ENCODE measurements at places on chromosomes 3 and 15. TPM values are rescaled to one million over a fixed set of nuclear protein-coding genes. Genes with fewer than 3 reads are reported as not detected.

C3orf22 gene
- not detected for total RNA-seq

DNA sequence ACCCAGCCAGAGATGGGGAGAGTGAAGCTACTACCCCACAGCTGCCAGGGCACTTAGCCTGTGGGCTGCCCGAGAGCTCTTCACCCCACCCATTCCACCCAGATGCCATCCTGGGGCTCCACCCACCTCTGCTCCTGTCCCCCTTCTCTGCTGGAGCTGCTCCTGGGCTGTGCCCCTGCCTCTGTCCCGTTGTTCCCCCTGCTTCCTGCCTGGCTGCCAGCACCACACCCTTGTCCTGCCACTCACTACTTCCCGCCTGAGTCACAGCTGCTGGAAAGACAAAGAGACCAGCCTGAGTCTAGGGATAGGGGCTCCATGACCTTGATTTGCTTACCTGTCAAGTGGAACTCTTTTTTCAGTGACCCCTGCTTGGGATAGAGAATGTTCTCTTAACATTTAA, 12.4 kb downstream of the GNAI2 start:
- no peak for DNase-seq

TM4SF1 gene
- 43.5 TPM for total RNA-seq

SCG3 gene
- not detected for total RNA-seq

ALDH1A2 gene
- total RNA-seq = 26.2 TPM

- no peak for DNase-seq
These were observed 34.6 kb upstream of the PPIB start for GRCh38 chr15:64197425-64197824.

DNA sequence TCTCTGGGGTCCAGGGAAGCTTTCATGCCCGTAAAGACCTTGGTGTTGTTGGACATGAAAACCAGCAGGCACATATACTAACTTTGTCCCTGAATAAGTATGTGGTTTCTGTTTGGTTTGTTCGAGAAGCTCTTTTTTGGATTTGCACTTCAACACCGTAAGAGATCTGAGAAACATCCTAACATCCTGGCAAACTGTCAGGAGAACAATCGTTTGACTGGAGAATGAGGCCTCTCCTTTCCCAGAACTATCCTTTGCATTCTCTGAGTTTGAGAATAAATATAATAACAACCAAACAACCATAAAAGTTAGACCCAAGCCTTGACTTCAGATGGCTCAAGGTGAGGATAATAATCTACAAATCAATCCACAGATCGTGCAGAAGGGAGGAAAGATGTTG, 230.4 kb upstream of the WNT5A start:
- no peak for DNase-seq

DNA sequence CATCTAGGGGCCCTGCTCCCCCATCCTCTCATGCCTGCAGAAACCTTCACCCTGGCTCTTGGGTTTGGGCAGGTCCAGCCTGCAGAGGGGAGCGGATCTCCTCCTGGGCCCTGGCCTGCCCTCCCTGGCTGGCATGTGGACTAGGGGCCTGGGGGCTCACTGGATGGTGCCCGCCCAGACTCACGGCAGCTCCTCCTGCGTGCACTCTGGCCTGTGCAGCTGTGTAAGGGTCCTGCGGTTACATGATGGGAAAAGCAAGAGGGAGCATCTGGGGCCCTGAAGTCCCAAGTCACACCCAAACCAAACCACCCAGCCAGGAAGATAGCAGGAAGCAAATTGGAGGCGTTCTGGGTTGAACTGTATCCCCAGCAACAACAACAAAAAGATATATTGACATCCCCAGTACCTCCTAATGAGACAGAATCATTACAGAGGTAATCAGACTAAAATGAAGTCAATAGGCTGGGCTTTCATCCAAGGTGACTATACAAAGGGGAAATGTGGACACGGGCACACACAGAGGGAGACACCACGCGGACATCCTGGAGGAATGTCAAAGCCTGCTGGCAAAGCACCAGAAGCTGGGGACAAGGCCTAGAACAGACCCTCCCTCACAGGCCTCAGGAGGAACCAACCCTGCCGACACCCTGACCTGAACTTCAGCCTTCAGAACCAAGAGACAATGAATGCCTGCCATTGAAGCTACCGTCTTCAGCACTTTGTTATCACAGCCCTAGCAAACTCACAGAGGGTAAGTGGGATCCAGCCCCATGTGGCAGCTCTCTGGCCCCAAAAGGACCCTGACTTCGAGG, 10.4 kb upstream of the CLK3 start:
- no peak for DNase-seq

- no peak for DNase-seq
These were observed 29.0 kb downstream of the CCDC33 start for GRCh38 chr15:74265046-74265639.

DNA sequence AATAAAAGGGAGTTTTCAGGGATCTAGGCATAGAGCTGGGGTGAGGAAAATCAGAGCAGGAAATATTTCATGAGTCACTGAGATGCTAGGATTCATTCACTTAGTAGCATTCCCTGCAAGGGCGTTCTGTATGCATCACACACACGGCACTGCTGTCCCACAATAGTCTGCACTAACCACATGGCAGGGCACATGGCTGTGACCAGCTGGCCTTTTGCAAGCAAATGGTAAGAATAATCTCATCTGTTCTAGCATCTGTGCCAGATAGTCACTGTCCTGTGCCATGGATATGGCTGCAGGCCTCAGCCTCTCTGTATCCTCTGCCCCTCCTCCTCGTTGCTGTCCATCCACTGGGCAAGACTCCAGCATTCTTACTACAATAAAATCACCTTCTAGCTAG, 37.8 kb downstream of the BOC start:
- DNase-seq = no peak

- DNase-seq = no peak
These were observed 291.3 kb downstream of the OXSM start for GRCh38 chr3:26081166-26081565.

DNA sequence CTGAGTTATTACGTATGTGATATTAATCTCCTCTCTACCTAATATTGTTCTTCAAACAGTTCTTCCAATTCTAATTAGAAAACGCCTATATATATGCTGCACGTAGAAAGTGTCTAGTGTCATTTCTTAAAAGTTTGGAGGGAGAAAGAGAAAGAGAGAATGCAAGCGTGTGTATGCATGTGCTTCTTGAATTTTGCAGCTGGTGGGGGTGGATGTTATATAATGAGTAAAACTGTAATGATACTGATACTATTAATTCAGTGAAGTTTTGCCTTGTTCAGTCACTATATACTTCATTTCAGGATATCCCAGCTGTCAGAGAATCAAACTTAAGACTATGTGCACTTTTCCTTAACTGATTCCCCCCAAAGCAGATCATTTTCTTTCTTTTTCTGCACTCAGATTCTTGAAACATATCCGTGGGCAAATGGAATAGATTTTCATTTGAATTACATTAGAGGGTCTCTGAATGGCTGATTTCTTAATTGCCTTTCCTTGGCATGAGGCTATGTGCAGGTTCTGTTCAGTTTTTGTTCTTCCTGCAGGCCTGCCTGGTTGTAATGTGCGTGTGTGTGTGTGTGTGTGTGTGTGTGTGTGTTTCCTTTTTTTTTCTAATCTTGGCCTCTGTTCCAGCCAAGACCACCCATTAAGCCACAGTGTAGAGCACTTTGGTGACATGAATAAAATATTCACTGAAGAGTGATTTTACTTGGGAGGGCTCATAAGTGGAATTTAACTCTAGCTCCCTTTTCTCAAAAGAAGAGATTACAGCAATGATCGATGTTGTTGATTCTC, 617.5 kb downstream of the RBMS3 start:
- DNase-seq = no peak

DNA sequence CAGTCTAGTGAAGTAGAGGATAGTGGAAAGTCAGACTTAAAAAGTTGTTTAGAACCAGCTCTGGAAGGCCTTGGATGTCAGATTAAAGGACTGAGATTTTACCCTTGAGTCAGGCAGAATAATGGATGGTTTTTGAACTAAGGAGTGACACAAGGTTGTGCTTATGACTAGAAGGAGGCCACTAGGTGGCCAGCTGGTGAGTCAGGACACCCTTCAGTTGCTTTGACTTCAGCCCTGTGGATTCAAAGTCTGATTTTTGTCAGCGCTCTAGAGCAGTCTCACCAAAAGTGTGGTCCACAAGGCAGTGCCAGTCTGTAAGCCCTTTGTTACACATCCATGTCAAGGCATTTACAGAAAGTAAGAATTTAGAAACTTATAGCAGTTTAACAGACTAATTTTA, 3.8 kb upstream of the GABPB1 start:
- no peak for DNase-seq

ECE2 gene
- not detected for total RNA-seq

DNA sequence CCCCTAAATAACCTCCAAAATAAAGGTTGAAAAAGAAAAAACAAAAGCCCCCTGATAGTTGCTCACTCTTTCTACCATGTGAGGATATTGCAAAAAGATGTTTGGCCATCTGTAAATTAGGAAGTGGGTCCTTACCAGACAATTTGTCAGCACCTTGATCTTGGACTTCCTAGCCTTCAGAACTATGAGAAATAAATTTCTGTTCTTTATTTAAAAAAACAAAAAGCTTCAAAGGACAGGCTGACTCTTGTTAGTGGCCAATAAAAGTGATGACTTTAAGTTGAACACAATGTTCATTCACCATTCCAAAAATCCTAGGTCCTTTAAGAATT, 103.5 kb downstream of the CBLB start:
- DNase-seq = no peak

GRCh38 chr3:50269977-50270413, 1.0 kb downstream of the SEMA3B start:
- DNase-seq = no peak

DNA sequence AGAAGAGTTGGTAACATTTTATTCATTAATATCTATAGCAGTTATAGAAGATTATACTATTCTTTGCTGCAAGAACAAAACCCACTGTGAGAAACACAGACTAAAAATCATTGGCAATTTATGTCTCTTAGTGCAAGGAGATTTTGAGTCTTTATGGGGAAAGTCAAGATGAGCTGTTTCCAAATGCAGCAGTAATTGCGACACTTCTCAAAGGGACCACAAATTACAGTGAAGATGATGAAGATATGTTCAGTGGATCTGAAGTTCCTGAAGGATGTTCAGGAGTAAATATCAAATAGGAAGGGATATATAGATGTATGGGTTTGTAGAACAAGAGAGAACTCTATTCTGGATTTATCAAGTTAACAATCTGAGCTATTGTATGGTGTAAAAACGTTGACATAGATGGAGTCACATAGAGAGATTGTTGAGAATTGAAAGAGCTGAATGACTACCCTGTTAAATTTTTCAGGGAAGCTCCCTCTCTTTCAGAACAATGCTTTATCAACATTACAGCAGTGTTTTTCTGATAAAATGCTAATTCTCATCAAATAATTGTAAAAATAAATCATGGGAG, 71.8 kb downstream of the DTWD1 start:
- no peak for DNase-seq

ROBO2 gene
- total RNA-seq = 82.4 TPM

GRCh38 chr15:52247461-52247860, 48.1 kb downstream of the MYO5C start:
- DNase-seq = no peak

DNA sequence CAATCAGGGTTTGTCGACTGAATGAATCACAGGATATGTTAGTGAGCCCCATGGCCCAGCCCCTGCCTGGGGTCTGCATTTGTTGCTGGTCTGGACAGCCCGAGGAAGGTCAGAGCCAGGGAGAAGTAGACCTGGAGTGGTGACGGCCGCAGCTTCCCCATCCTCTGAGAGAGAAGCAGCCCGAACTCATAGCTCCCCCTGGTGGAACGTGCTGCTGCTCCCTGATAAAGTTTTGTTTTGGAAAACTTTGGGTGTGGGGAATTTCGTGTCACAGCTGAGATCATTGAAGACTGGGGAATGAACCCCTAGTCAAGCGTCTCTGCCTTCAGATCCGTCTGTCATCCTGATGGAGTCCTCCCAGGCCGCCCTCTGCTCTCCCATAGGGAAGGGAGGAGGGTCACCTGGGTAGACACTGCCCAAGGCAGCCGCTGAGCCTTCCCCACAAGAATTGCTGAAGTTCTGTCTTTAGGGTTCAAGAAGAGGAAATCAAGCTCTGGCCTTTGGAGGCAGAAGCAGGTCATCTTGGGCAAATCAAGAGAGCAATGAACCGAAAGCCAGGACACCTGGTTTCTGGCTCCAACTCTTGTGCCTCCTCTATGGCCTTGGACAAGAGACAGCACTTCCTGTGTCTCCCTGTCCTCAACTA, 60.5 kb downstream of the GLDN start:
- no peak for DNase-seq

- DNase-seq = no peak
These were observed 319.1 kb upstream of the TBL1XR1 start for GRCh38 chr3:177516158-177517011.

LRRC15 gene
- 0.05 TPM for total RNA-seq

DNA sequence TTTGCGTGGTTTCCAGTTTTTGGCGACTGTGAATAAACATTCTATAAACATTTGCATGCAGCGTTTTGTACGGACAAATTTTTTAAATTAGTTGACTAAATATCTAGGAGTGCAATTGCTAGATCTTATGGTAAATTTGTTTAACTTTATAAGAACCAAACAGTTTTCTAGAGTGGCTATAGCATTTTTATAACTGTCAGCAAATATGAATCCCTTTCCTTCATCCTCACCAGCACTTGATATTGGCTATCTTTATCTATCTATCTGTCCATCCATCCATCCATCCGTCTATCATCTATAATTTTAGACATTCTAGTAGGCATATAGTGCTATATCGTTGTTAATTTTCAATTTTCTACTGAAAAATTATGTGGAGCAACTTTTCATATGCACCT, 158.4 kb upstream of the CHRNA7 start:
- DNase-seq = no peak

CYP1A1 gene
- 0.27 TPM for total RNA-seq

COL6A6 gene
- total RNA-seq = 13.3 TPM

DNA sequence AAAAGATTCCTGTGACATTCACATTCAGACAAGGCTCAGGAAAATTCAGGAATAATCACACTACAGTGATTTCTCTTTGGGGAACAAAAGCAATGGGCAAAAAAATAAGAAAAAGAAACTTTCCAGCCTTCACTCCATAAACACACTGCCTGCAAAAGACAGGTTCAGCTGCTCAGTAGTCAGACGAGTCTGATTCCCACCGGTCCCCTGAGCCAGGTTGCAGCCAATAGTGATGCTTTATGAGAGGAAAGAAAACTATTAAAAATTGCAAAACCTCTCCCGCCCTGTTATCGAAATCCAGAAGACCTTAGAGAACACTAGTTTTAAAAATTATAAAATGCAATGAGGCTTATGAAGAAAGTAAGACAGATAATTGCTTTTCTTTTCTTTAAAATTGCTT, 8.5 kb downstream of the PLCH1 start:
- DNase-seq = no peak

GRCh38 chr3:10116138-10116460, 624 bp downstream of the BRK1 start:
- DNase-seq = no peak

ABTB1 gene
- 15.9 TPM for total RNA-seq

- DNase-seq = no peak
These were observed 80.7 kb downstream of the SCN11A start for GRCh38 chr3:38970851-38971638.

All from mesothelial cell of epicardium (in vitro differentiated cells).